ENCODE measurements at places on chromosomes 6 and 20.

GRCh38 chr6:83514866-83515466 lies 2.6 kb downstream of the PRSS35 start:
- DNase-seq, result peak; percentile 10

DNA sequence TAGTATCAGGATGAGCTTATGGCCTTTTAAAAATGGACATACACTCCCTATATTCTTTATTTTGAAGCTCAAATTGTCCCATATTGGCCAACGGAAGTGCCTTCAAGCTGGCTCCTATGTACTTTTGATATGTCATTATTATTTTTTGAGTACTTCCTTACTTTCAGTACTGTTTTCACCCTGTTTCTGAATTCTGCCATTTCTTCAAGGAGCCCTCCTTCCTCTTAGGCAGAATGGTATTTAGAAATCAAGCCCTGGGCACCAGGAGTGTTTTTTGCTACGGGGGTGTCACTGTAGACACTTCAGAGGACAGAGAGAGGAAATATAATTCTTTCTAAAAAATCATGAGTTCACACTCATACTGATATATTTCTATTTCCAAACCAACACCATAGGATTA lies 5.5 kb upstream of the MYLK4 start:
- no peak for DNase-seq

DNA sequence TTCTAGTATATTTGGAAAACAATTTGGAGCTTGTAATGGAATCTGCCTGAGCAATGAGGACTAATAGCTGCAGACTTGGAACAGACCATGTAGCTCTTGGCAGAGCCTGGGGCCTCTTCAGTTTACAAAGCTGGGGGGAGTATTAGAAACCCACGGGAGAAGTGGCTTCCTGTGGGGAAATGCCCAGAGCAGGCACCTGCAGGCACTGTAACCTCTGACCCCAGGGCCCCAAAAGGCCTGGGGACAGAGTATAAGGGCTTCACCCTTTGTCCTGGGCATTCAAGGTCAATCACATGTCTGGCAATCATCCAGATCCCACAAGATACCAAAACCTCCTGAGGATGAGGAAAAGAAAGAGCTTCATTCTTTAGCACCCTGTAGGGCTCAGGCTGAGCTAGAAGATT lies 19.4 kb downstream of the PKIG start:
- no peak for DNase-seq

GRCh38 chr6:13253272-13253671 lies 75.1 kb downstream of the TBC1D7 start:
- DNase-seq, result no peak

DNA sequence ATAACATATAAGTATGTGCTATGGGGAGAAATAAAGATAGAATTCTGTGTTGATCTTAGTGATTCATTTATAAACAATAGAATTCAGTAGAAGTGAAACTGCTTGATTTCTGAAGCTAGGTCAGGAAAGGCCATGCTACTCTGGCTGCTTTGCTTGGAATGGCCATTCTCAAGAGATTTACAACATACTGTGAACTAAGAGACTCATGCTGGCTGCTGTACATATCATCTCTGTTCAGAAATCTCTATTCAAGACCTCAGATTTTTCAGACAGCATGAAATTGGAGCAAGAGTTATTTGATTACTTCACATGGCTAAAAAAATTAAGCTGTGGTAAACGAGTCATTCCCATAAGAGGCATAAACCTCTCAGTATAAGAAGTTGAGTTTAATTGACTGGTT lies 662.6 kb downstream of the BCKDHB start:
- DNase-seq, result no peak

- DNase-seq, result no peak
Measured at GRCh38 chr6:38997128-38997761, 51.3 kb upstream of the GLP1R start.

DNA sequence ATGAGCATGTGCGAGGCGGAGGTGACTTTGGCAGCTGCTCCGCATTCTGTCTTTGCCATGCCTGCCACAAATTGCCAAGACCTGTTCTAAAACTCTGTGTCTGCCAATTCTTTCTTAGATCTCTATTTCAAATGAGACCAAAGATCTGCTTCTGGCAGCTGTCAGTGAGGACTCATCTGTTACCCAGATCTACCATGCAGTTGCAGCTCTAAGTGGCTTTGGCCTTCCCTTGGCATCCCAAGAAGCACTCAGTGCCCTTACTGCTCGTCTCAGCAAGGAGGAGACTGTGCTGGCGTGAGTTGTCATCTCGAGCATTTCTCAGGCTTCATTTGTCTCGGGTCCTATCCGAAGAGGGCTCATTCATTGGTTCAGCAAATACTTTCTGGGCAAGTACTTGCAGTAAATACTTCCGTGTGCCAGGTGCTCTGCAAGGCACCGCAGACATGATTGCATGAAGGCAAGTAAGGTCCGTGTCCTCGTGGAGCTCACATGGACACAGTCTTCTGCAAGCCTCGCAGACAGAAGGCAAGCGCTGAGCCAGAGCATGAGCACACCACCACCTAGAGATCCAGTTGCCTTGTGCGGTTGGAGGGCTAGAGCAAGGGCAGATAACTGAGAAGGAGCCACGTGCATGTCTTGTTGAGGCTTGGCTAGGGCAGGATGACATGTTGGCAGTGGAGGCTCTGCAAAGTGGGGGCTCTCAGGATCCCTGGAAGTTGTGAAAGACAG lies 19.7 kb upstream of the MROH8 start:
- no peak for DNase-seq

DNA sequence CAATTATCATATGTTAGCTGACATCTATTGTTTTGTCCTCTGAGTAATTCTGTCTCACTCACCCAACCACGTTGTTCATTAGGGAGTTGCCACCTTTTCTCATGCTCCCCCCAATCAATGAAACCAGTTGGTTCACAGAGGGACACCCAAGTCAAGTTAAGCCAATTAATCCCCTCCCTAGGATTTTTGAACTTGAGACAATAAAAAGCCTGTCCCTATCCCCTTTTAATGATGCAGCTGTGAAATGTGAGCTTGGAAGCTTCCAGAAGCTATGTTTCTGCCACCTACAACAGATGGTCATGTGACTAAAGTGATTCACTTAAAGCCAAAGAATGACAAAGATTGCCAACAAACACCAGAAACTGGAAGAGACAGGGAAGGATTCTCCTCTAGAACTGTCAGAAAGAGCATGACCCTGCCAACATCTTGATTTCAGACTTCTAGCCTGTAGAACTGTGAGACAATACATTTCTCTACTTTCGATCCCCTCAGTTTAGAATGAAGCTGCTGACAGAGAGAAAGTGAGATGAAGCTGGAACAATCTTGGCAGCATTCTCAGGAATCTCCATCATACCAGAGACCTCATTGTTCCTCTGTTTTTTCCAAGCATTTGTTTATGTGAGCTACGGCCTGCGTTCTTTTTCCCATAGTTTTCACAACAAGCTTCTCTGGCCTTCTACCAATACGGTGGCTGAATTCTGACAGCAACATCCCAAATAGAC lies 57.8 kb upstream of the TPD52L1 start:
- DNase-seq, result no peak

- DNase-seq, result no peak
Measured at GRCh38 chr20:59939879-59940128, 301 bp downstream of the PPP1R3D start.

DNA sequence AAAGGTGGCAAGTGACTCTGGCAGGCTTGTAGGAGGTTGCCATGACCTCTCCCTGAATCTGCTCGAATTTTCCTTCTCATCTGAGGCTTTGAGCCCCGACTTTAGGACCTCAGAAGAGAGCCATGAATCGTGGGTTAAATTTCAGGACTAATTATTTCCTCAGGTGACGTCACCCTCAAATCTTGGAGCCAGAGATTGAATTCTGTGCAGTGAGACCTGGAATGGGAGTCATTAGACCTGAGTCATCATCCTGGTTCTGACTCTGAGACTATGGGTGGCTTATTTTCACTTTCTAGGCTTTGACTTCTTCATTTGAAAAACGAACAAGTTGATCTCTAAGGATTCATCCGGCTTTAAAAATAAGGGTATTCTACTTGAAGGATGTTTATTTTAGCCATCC lies 48.5 kb upstream of the PDYN start:
- no peak for DNase-seq

DNA sequence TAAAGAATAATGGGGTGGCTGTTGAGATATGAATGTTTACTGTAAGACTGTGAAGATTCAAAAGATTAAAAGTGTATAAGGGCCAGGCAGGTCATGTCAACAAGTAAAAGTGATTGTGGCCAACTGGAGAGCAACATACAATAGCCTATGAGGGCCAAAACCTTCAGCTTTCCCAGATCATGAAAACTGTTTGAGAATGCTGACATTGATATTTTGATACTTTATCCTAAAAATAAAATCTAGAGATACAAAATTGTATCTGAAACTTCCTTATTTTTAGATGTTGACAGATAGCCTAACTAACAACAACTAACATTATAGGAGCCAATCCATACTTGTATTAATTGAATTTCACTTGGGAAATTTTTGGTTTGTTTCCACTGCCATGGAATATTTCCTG lies 70.3 kb upstream of the PAK5 start:
- no peak for DNase-seq

DNA sequence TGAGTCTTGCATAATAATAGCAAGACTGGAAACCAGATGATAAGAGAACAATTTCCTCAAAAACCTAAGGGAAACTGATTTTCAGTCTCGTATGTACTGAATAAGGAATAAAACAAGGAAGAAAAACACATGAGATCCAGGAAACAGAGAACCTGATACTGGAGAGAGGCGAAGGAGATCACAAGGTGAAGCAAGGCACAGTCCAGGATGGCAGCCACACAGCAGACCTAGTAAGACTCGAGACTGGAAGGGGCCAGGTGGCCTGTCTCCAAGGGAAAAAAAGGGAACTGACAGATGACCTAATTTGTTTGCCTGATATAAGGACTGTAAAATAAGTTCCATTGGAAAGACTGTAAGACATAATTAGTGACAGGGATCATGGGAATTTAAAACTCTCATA lies 71.1 kb downstream of the TASP1 start:
- no peak for DNase-seq

DNA sequence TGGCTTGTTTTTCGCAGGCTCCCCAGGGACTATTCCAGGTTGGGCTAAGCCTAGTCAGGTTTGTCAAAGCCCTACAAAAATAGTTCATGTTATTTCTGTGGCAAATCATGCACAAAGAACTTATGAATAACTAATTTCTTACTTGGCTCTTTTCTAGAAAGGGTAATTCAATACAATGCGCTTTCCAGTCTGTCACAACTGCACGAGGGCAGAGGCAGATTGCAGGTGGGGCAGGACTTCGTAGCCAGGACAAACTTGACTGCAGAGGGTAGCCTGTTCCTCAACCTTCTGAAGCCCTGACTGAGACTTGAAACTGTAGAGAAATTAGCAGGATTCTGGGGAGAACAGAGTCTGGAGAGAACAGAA lies 253.5 kb downstream of the QKI start:
- no peak for DNase-seq

- DNase-seq, result no peak
Measured at GRCh38 chr6:27931209-27931608, 19.0 kb upstream of the OR2B2 start.

DNA sequence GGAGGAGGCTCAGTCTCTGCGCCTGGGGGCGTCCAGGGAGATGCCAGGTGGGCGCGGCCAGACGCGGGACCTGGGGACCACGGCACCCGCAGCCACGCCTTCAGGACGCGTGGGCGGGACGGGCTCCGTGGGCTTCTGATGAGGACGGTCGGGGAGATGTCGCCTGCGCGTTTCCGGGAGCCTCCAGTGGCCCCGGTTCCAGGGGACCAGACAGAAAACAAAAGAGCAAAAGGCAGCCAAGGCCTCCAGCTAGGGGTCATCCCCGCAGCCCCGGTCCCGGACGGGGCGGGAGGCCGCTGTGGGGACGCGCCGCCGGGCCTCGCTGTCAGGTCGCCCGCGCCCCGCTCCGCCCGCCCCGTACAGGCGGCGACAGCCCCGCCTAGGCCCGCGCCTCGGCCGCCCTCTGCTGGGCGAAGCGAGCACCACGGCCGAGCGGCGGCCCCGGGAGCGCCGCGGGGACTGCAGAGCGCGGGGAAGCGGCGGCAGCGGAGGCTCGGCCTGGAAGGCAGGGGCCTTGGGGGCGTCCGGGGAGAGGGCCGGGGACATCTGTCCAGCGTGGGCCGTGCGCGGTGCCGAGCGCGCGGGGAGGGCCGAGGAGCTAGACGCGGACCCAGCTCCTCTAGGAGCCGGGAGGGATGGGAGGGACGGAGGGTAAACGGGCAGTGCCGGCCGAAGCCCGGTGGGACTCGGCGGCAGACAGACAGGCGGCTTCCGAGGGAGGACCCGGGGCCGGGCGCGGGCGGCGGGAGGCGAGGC lies 48.7 kb downstream of the TMEM242 start:
- peak; percentile 88 for DNase-seq

- DNase-seq, result no peak
Measured at GRCh38 chr6:24454452-24454851, 34.9 kb downstream of the GPLD1 start.

DNA sequence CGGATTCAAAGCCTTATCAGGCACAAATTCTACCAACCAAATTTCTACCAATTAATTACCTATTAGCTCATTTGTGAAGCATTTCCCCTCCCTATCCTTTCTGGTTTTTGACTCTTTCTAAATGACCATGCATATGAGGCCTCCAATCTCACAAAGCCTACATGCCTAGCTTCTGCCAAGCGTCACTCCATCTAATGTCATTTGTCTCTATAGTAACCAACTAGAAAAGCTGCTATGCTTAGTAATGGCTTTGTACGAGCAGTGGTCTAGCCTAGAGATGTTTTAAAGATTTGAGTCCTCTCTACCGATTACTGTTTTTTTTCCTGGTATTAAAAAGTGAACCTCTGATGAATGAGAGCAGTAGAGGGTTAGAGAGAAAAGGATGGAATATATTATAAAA lies 4.8 kb upstream of the ASF1A start:
- no peak for DNase-seq

DNA sequence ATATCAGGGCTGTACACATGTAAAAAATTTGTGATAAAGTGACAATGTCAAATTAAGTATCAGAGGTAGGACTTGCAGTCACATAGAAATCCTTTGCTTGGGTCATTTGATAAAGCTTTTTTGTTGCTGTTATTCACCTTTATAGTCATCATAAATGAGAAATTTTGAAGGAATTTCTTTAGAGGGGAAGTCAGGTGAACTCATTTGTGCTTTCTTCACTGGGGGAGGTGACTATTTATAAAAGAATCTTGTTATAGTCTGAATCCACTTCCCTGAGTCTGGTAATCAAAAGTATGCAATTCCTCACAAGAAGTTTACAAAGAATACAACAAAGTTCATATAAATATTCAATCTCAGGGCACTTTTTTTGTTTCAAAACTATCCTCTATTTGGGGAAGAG lies 47.7 kb downstream of the FRK start:
- DNase-seq, result no peak

- no peak for DNase-seq
Measured at GRCh38 chr6:3918469-3918868, 69.3 kb downstream of the FAM50B start.

DNA sequence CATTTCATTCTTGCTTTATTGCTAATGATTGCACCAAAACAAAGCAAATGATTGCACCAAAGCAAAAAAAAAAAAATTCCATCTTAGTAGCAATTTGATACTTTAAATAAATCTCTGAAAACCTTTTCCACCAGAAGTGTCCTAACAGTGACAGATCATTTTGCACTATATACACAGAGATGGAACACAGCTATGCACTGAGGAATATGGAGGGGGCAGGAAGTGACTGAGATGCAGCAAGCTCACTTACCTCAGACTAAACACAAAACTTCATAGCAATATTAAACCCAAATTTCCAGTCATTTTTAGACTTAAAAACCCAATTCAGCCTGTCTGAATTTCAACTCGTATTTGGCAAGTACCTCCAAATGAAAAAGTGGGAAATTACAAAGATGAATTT lies 41.2 kb downstream of the HIVEP2 start:
- peak; percentile 49 for DNase-seq
